ENCODE measurements at places on chromosomes 6 and 20.

DNA sequence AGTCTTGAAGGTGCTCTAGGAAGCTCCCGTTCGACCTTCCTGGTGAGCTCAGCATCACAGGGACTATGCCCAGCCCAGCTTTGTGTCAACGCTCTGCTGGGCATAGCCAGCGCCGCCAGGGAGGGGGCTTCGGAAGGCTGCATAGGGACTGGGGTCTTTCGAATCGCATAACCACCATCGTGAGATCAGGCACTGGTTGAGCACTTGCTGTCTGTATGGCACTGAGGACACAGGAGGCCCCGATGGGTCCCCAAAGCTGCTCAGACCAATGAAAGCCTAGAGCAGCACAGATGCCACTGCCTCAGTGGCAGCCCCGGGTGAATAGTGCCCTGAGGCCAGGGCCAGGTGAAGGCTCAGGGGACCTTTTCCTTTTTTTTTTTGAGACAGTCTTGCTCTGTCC lies 96.7 kb downstream of the TAF4 start:
- no peak for DNase-seq

GRCh38 chr6:80528115-80528514 lies 421.6 kb downstream of the BCKDHB start:
- no peak for DNase-seq

- DNase-seq = no peak
Observed at GRCh38 chr20:40414843-40415615, 274.0 kb downstream of the MAFB start.

DNA sequence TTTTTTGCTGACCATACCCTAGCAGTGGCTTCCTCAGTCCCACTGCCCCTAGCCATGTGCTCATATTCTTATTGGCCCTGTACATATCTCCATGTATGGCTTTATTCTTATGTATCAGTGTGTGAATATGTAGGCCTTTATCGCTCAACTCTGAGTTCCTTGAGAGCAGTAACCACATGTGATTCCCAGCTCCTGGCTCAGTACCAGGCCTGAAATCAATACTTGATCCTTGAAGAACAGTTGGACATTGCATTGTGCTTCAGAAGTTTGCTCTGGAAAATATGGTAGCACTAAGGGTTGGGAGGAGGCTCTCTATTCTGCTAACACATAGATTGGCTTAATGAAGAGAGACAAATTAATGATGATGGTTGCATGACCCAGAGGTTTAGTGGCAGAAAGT lies 118.8 kb upstream of the FERMT1 start:
- DNase-seq = no peak

DNA sequence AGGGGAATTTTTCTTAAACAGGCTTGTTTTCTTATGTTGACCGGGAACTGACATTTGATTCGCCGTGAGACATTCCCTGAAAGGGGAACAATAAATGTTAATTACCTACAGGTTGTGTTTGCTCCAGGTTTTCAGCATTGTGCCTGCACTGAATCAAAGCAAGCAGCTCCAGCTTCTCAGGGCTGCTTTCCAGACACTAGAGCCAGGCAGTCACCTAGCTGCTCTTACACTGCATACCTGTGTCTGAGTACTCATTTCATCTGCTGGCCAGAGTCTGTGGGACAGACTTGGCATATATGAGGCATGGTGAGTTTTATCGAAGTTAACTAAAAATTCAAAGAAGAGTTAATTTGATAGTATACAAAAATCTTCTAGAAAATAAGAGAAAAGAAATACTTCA lies 951.8 kb upstream of the MAP3K7 start:
- DNase-seq = no peak

DNA sequence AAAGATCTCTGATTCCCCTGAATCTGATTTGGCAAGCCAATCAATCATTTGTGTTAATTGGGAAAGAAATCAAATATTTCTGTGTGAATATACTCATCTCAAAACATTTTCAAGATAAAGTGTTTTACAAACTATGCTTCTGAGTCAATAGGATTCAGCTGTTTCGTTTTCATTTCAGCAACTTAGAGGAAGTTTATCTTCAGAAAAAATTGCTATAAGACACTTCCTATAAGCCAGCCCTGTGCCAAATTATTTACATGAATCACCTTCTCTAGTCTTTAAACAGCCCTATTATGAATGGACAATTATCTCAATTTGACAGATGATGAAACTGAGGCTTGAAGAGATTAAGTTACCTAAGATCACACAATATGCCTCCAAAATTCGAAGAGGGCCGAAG lies 10.9 kb downstream of the DEFB129 start:
- no peak for DNase-seq

DNA sequence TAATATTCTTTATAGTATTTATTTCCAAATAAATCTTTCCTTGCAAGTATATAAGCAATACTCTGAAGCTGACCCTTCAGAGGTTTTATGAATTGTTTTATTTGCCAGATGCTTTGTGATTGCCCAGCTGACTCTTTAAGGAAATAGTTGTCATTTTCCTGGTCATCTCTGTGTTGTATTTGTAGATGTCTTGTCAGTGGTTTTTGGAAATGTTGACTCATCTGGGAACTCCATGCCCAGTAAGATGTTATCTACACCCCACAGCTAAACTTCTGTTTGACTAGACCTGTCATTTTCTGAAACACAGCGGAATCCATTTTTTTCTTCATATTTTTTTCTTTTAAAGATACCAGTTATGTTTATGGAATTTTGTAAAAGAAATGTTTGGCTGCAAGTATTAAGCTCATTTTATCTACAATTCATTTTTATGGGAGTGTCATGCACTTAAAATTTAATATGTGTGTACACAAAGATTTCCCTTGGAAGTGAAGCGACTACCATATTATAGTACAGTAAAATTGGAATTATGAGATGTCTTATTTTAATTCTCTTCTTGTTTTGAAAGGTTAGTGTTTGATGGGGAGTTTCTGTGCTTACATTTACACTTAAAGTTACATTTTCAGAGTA lies 491.0 kb downstream of the NKAIN2 start:
- no peak for DNase-seq
